Activated effector memory CD4-positive, alpha-beta T cell treated with Interleukin-2 at 50 U/mL for 16 hours (primary cell): ENCODE measurements at places on chromosomes 11 and 22.

- no peak for DNase-seq
Observed at GRCh38 chr11:335779-336658, 15.4 kb upstream of the IFITM3 start.

DNA sequence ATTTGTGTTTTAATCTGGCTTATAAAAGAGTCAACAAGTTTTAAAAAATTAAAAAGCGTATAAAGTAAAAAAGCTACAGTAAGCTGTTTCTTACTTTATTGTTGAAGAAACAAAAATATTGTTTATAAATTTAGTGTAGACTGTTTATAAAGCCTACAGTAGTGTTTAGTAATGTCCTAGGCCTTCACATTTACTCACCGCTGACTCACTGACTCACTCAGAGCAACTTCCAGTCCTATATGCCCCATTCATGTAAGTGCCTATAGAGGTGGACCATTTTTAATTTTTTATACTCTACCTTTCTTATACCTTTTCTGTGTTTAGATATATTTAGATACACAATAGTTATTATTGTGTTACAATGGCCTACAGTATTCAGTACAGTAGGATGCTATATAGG lies 12.2 kb downstream of the MPPED2 start:
- DNase-seq, result no peak

GRCh38 chr11:120035756-120036155 lies 102.2 kb downstream of the TRIM29 start:
- no peak for DNase-seq

DNA sequence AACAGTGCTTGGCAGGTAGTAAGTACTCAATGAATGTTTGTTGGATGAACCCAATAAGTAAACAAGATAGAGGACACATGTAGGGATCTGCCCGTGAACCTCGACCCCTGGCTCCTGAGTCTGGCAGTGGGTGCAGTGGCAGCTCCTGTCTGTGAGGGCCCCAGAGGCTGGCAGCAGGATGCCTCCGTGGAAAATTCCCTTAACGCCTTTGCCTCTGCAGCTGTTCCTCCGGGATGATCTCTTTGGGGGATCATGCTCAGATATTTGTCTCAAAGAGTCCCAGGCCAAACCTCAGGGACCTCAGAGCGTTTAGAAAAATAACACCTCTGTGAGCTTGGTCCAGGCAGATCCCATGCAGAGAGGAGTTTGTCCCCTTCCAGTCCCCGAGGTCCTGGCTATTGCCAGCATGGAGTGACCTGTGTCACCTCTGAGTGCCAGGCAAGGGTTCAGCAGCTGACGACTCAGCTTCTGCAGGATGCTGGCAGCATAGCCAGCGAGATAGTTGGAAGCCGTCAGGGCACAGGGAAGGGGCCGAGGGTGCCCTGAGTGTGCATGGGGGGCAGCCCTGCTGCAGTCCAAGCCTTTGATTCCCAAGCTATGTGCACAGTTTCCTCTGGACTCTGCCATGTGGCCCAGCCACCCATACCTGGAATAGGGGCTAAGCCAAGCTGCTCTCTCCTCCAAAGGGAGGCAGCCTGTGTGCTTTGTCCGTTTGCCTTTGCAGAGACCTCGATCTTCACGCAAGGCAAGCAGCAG lies 613 bp upstream of the MCHR1 start:
- no peak for DNase-seq

- peak; percentile 12 for DNase-seq
Observed at GRCh38 chr11:66727282-66728037, 1.6 kb downstream of the SPTBN2 start.

DNA sequence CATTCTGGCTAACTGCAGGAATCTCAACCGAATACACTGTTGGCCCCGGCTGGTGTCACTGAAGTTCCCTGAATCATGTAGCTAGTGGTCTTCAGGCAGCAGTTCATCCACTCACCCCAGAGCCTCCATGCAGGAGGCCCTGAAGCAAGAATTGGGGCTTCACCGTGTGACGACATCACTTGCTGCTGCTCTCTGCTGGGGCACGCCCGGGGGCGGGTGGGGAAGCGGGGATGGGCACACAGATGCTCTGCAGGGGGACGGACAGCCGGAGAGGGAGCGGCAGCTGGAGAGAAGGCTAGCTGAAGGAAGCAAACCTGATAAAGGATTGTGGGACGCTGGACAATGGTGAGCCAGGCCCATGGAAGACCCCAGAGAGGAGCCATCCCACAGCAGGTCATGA lies 17.0 kb downstream of the B3GAT1 start:
- no peak for DNase-seq

GRCh38 chr11:1116104-1116503 lies 41.4 kb downstream of the MUC2 start:
- no peak for DNase-seq

DNA sequence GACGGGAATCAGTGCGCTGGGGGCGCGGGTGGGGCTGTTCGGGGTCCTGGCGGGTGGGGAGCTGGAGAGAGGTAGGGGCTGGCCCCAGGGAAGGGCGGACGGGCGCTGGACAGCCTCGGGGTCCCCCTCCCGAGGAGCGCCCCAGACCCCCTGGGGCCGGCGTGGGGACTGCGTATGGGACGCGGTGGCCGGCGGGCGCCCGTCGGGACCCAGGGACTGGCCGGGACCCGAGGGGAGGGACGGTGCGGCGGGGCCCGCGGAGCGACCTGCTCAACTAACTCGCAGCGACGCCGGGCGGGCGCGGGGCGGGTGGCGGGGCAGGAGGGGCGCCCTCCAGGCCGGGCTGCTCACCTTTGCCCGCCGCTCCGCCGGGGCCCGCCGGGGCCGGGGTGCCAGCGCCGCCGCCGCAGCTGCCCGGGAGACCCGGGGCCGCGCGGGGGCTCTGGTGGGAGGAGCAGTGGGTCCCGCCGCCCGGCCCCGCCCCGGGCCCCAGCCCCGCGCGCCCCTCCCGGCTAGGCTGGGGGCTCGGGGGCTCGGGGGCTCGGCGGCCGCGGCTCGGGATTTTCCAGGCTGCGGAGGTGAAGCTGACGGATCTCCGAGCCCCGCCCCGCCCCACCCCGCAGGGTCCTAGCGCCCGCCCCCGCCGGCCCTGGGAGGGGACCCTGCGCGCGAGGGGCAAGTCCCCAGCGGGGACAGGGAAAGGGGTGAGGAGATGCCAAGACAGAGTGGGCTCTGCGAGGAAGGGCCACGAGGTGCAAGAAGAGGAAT lies 12.3 kb downstream of the STARD10 start:
- DNase-seq, result peak; percentile 39

DNA sequence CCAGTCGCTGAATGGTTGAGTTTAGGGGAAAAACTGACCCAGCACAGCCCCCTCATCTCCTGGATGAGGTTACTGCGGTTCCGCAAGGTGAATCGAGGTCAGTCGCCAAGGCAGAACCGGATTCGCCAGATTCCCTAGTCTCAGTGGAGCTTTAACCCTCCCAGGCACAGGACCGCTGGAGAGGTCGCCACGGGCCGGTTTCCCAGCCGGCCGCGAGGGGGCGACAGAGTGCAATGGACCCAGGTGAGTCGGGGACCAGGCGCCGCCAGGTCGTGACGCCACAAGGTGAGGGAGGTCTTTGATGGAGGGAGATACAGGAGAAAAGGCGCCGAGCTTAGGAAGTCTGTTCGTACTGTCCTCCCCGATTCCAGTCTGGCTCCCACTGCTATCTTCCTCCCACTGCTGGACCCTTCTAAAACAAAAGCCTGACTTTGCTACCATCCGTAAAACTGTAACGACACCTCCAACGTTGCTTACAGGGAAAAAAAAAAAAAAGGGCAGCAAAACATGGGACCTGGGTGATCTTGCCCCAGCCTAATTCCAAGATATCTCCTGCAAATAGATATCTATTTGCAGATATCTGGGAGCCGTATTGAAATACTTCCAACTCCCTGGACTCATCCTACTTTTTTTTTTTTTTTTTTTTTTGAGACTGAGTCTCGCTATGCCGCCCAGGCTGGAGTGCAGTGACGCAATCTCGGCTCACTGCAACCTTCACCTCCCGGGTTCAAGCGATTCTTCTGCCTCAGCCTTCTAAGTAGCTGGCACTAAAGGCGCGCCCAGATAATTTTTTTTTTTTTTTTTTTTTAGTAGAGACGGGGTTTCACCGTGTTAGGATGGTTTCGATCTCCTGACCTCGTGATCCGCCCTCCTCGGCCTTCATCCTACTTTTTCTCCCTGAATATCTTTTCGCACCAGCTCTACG lies 1.4 kb upstream of the GGA1 start:
- peak; percentile 82 for DNase-seq

DNA sequence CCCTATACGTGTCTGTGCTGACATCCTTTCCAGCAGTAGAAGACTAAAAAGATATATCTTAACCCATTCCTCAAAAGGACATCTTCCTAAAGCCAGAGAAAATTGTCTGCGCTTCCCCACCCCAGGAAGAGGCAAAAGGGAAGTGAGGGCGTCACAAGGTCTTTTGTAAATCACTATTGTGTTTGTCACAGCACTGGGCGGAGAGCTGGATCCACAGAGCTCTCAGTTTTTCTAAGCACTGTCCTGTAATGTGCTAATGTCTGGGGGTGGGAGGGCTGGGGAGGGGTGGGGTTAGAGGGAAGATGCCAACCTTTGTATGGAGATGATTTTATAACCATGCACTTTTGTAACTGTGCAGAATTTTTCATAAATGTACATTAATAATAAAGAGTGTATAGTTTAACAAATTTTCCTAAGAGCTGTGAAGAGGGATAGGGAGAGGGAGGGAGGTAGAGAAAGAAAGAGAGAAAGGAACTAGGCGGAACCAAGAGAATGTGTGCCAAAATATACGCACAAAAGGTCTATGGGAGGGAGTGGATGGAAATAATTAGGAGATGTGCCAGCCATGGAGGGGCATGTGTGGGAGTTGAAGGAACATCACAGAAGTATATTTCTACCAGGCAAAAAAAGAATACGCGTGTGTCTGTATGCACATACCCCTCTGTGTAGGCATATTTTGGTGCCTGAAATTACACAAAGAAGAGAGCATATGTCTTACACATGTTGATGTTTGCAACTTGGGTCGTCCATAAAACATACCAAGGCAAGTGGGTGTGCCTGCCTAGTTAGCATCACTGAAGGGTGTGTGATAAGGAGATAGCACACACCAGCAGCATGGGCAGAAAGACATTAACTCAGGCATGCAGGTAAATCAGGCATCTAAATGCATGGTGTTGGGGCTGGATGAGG lies 9.8 kb downstream of the LRRC55 start:
- no peak for DNase-seq

DNA sequence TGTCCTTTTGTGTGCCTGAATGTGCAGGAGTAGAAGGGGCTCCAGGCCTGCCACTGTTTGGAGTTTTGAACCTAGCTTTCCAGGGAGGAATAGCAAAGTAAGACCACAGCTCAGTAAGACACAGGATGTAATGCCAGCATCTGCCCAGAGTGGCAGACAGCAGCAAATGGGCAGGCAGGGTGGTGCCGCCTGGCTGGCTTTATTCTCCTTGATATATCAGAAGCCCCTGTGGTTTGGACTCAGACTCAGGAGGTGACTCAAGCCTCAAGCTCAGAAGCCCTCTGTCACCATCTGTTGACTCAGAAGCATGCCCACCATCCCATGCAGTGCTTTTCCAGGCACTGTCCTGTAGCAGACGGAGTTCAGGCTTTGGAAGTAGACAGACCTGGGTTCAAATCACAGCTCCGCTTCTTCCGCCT lies 72.7 kb upstream of the TTC12 start:
- no peak for DNase-seq

DNA sequence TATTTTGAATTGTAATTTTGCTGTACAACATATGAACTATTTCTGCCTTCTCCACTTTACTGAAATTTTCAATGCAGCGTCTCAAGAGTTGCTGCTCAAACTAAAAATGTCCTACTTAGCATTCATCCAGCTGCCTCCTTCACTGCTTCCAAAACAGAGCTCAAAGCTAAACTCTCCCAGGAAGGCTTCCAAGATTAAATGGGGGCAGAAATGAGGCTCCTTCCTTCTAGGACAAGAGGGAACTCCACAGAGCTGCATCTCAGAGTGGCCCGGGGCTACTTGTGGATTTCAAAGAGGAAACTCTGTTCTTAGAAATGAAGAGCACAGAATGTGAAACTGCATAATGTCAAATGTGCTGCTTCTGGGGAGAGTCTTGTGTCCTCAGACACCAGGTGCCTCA lies 295.9 kb upstream of the NCAM1 start:
- no peak for DNase-seq

DNA sequence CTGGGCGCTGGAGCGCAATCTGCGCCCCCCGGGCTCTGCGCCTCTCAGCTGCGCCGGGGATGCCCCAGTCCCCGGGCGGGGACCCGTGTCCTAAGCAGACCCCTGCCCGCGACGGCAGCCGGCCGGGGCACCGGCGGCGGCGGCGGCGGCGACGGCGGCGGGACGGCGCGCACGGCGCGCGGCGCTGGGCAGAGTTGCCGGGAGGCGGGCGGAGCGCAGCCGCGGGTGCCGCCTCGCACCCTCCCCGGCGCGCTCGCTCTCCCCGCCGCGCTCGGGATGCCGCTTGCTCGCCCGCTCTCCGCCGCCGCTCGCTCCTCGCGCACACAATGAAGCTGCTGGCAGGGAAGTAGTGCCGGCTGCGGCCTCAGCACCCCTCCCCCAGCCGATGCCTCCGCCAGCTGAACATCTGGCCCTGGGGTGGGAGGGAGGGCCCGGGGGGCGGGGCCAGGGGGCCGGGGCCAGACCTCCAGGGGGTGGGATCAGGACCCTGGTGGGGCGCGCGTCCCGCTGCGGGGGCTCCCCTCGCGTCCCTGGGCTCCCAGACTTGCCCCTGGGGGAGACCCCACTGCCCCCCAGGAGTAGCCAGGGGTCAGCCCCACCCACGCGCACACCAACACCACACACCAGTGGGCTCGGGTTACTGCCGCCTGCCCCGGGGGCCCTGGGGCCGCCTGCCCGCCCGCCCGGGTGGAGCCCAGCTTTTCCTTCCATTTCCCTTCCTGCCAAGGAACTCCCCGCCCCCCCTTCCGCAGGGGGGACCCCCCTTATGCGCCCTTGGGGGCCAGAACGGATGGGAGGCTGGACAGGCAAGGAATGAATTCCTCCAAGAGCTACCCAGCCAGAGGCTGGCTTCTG lies at the start of gene RCOR2:
Gene RCOR2 (minus strand): TSS at position 328 of the 855 bp plus-strand sequence. CDS start 708 bp downstream, outside the sequence.
- peak; percentile 39 for DNase-seq

GRCh38 chr11:18012122-18012905 lies 533 bp downstream of the SERGEF start:
- peak; percentile 10 for DNase-seq

DNA sequence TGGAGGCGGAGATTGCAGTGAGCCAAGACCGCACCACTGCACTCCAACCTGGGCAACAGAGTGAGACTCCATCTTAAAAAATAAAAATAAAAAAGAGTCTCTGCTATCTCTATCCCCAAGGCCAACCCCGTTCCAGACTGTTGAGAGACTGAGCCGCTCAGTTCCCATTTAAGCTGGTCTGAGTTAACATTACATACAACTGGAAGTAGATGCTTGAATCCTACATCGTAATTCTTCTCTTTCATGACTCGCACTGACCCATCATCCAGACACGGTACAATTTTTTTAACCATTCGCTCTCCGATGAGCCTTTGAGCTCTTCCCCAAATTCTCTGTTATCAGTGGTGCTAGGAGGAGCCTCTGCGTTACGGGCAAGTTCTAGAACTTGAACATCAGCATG lies 4.9 kb upstream of the CYTH4 start:
- no peak for DNase-seq

DNA sequence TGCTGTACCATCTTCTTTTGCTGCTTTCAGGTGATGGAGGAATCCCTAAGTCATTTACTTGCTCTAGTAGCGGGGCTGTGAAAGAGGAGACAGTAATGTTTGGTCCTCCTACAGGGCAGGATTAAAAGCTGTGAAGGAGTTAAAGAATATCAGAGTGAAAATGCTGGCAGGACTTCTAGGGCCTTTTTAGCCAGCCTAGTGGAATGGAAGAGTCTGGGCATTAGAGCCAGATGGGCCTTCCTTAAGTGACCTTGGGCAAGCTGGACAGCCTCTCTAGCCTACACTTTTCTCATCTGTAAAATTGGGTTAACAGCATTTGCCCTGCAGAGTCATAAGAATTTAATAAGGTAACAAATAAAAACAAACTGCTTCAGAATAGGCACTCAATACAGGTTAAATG lies 114.7 kb downstream of the RBFOX2 start:
- no peak for DNase-seq
